Stimulated activated CD4-positive, alpha-beta T cell treated with anti-CD3 and anti-CD28 coated beads, Interleukin-4, amount 100 ng/mL, for 48 hours (primary cell): ENCODE measurements at places on chromosomes 1 and 21.
A peak's percentile ranks its signal among the peaks of the same experiment; 100 is the strongest.

GRCh38 chr1:223512057-223512456 is 118.8 kb downstream of the CCDC185 start:
- no peak for DNase-seq

DNA sequence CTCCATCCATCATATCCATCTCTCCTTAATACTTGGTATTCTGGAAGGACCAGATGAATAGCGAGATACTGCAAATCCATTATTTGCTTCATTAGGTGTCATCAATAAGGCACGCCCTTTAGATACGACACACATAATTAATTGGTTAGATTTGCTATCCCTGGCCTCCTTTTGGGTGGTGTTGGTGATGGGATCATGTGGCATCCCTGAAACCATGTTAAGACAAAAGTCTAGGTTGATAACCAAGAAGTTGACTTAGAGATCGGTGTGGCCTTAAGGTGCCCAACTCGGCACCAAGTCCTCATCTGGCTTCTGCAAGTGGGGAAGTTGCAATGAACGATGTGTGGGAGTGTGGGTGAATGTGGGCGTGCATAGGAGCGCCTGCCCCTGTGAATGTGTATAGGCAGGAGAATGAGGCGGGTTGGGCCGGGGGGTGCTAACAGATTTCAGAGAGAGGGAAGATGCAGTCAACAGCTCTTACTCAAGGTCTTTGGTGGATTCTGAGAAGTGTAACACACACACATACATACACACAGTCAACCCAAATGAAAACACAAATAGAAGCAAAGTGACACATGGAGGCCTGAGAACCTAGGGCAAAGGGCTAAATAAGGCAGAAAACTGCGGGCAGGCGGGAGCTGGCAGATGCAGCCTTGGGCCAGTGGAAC is 415.7 kb upstream of the ESRRG start:
- no peak for DNase-seq

GRCh38 chr1:56468518-56468917 is 110.8 kb downstream of the PLPP3 start:
- DNase-seq: no peak

DNA sequence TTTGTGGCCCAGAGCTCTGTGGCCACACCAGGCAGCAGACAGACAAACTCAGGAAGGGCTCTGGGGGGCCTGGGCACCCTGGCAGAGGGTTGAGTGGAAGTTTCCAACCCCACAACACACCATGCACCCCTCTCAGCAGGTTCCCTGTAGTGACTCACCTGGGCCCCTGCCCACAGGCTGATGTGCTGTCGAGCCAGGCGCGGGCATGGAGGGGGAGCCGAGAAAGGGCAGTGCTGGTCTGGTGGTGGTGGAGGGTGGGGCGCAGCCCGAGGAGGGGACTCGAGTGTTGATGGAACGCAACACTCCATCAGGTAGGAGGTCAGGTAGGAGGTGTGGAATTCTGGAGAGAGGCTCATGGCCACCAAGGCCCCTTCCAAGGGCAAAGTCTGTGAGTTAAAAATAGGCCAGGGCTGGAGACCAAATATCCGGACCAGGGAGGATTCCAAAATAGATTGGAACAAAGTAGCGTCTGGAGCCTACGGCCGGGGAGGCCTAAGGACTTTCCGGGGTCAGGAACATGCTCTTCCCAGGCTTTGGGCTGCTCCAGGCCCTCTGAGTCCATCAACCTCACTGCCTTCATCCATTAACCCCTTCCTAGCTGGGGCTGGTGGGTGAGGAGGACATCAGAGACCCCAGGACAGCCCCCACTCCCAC is 191.5 kb upstream of the AJAP1 start:
- no peak for DNase-seq

DNA sequence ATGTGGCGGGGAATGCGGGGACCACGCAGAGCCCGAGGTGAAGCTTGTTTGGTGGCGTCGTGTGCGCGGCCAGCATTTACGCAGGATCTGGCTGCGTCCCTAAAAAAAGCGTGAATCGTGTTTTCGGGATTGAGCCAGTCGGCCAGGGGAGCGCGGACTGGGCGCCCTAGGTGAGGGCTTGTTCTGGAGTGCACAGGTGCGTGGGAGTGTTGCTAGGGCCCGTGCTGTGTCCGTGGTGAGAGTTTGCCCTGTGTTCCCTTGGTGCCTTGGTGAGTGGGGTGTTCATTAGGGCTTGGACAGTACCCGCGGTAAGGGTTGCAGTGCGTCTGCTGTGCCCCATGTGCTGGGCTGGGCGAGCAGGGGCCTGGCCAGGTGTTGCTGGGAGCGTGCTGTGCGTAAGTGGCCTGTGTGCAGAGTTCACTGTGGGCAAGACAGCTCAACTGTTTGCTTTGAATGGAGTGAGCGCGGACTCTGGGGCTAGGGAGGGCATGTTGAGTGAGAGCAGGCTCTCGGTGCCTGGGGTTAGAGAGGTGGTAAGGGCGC is 673 bp downstream of the CD46 start:
- DNase-seq: peak; percentile 12

- DNase-seq: no peak
These were observed 24.2 kb downstream of the PLEKHA6 start for GRCh38 chr1:204335533-204335932.

- DNase-seq: no peak
These were observed 179.0 kb downstream of the PTPRU start for GRCh38 chr1:29415156-29415830.

- no peak for DNase-seq
These were observed 190.9 kb upstream of the ADGRL4 start for GRCh38 chr1:79197421-79197820.

- DNase-seq: no peak
These were observed 11.5 kb upstream of the TMEM51 start for GRCh38 chr1:15141935-15142539.

DNA sequence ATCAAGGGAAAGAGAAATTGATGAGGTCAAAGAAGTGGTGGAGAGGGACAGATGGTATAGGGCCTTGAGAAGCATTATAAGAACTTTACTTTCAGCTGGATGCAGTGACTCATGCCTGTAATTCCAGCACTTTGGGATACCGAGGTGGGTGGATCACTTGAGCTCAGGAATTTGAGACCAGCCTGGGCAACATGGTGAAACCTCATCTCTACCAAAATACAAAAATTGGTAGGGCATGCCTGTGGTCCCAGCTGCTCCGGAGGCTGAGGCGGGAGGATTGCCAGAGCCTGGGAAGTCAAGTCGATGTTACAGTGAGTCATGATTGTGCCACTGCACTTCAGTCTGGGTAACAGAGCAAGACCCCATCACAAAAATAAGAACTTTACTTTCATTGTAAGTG is 5.7 kb downstream of the TMEM50A start:
- no peak for DNase-seq

- DNase-seq: no peak
These were observed 547.3 kb upstream of the PLXNA2 start for GRCh38 chr1:208791456-208791855.

DNA sequence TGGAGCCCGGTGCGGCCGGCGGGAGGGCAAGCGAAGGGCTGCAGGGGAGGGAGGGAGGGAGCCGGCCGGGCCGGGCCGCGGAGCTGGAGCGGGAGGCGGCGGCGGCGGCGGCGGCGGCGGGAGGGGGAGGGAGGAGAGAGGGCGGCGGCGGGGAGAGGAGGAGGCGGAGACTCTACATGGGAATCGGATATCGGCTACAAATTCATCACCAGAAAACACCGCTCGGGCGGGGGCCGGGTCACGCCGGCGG is at the start of gene AKT3:
Gene AKT3 (minus strand): TSS at position 42 of the 250 bp plus-strand sequence. CDS start 7,073 bp downstream, outside the sequence.
- DNase-seq: no peak

DNA sequence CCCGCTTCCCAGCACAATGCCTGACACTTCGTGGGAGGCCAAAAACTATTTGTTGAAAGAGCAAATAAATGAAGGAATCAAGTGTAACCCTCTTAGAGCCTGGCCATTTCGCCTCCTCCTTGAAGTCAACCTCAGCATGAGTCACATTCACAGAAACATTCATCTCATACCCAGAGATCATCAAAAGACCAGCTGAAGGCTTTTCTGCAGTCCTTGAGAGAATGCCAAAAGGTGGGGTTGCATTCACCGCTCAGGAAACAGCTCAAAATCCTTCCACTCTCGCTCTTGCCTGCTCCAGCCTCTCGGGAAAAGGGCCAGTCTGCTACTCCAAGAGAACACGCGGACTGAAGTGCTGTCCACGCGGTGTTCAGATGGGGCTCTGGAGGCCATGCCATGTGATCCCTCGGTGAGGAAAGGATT is 90.0 kb downstream of the VWA5B1 start:
- DNase-seq: no peak
